ENCODE measurements at places on chromosomes 4 and X.

GRCh38 chr4:8123389-8123788, 35.2 kb downstream of the ABLIM2 start:
- DNase-seq: no peak

DNA sequence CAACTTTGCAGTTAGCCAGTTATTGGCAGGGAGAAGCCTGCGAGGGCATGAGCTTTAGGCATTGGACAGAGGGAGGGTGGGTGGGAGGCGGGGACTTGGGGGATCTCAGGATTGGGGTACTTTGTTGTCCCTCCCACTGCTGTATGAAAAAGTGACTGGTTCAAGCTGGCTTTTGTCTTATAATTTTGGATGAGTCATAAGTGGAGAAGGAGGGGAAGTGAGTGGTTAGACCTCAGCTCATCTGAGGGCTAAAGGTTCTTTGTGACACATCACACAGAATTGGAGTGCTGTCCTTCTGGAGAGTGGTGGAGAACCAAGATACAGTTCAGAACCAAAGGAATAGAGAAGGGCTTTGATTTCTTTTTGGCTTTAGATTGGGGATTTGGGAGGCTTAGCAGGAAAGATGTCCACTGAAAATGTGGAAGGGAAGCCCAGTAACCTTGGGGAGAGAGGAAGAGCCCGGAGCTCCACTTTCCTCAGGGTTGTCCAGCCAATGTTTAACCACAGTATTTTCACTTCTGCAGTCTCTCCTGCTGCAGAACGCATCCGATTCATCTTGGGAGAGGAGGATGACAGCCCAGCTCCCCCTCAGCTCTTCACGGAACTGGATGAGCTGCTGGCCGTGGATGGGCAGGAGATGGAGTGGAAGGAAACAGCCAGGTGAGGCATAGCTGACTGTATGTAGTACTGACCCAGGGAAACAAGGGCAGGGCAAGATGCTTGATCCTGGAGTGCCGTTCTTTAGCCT, at the start of gene SLC4A4:
Gene SLC4A4, plus strand, starts transcription at position 175 of the 748 bp plus-strand sequence.
- DNase-seq: peak; percentile 6

DNA sequence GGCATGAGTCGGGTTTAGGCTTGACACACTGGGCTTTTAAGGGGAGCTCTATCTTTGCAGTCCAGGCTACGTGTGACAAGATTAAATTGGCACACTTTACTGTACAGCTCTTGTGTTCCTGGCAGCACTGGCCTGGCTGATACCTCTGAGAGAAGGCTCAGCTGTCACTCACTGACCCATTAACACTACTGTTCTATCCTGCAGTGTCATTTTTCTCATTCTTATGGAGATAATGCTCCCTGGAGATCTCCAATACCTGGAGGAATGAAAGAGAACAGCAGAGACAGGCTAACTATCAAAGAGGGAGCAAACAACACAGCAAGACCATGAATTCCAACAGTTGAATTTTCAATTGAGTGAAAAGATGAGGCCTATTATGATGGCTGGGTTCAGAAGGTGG, 1.7 kb upstream of the PDHA2 start:
- DNase-seq: no peak

- peak; percentile 26 for DNase-seq
Measured at GRCh38 chrX:54358424-54359211, 772 bp upstream of the WNK3 start.

DNA sequence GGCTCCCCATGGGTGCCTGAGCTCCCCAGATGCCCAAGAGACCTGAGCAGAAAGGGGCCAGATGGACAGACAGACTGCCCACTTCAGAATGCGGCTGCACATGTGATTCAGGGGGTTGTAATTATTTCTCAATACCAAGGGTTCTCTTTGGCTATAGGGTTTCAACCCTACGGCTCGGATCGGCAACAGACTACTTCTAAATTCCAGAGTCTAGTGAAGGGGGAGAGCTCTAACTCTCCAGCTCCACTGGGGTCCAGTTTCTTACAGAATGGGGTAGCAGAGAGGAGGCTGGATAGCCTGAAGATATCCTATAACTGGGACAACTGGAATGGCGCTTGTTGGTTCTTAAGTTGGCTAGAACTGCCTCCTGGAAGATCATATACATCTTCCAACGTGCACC, 136.3 kb downstream of the MGST2 start:
- DNase-seq: no peak

- DNase-seq: no peak
Measured at GRCh38 chr4:81106150-81106549, 75.6 kb downstream of the BMP3 start.

DNA sequence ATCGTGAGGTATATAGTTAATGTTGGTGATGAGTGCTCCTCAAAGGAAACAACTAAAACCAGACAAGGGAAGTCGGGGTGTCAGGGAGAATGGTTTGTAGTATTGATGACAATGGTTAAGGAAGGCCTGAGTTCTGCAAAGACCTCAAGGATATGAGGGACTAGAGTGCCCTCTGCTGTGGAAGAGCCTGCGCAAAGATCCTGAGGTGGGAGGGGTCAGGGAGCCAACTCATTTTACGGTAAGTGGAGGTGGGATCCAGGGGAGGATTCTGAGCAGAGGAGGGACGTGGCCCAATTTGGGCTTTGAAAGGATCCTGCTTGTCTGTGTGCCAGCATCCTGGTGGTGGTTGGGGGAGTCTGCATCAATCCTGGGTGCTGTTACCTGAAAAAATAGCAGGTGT, 11.3 kb downstream of the UBA1 start:
- no peak for DNase-seq

- no peak for DNase-seq
Measured at GRCh38 chr4:37014584-37014983, 230.0 kb upstream of the NWD2 start.

GRCh38 chr4:18675586-18676525, 654.3 kb upstream of the LCORL start:
- DNase-seq: no peak

GRCh38 chrX:13008189-13008533, 33.3 kb downstream of the TMSB4X start:
- DNase-seq: no peak

DNA sequence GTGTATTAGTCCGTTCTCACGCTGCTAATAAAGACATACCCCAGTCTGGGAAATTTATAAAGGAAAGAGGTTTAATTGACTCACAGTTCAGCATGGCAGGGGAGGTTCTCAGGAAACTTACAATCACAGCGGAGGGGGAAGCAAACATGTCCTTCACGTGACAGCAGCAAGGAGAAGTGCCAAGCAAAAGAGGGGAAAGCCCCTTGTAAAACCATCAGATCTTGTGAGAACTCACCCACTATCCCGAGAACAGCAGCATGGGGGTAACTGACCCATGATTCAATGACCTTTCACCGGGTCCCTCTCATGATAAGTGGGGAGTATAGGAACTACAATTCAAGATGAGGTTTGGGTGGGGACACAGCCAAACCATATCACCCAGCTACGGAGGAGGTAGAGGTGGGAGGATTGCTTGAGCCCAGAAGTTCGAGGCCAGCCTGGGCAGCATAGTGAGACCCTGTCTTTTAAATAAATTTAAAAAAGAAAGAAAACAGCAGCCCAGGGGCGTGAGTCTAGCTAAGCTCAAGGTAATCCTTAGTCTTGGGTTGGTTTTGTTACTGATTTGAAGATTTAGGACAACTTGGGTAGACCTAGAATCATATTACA, 46.4 kb upstream of the TMEM131L start:
- no peak for DNase-seq

GRCh38 chr4:144967161-144967560, 130.8 kb downstream of the ANAPC10 start:
- DNase-seq: no peak

- no peak for DNase-seq
Measured at GRCh38 chr4:150970685-150971151, 44.4 kb downstream of the LRBA start.
